Stimulated activated CD4-positive, alpha-beta T cell treated with anti-CD3 and anti-CD28 coated beads, TNF-alpha, amount 100 ng/mL, for 1 hour (primary cell): ENCODE measurements at places on chromosomes 11 and 22.

DNA sequence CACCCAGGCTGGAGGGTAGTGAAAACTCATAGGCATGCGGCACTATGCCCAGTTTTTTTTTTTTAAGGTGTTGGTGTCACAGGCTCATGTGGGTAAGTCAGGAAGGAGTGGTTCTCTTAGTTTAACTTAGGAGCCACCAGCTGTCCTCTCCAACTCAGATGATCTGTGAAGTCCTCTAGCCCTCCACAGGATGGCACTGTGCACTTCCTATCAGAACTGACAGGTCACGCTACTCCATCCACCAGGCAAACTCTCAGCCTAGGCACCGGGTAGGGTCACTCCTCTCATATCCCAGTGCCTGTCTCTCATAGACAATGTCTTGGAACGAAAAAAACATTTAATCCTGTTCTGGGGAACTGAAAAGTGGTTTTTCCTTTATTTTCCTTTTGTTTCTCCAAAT lies 16.5 kb downstream of the NAP1L4 start:
- DNase-seq: no peak

DNA sequence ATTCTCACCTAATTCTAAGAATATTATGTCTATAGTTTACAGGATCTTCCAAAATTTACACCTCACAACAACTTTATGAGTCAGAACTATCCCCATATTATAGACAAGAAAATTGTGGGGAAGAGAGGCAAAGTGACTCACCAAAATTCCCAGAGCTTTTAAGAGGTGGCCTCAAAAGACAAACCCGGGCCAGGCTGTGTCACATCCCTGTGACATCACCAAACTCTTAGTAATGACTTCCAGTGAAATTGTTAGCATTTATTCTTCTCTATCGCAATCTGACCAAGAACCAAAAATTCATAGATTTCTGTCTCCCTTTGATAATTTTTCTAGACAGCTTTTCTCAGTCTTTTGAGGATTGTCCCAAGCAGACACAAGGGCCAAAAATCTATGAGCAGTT lies 134.3 kb downstream of the SNX19 start:
- no peak for DNase-seq

DNA sequence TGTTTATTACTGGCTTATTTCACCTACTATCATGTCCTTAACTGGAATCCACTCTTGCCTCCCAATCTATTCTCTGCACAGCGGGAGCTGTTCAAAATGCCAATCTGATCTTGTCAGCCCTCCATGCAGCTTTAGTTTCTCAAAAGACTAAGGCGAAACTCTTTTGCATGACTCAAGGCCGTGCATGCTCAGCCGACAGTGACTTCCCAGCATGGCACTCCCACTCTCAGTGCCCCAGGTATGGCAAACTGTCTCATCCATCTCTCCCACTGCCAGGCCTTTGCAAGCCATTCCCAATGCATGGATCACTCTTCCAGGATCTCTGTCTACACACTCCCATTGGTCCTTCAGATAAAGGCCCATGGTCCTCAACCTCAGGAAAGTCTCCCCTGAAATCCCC lies 245.9 kb downstream of the LARGE1 start:
- no peak for DNase-seq

GRCh38 chr11:45073685-45074141 lies 72.7 kb upstream of the PRDM11 start:
- DNase-seq: no peak

DNA sequence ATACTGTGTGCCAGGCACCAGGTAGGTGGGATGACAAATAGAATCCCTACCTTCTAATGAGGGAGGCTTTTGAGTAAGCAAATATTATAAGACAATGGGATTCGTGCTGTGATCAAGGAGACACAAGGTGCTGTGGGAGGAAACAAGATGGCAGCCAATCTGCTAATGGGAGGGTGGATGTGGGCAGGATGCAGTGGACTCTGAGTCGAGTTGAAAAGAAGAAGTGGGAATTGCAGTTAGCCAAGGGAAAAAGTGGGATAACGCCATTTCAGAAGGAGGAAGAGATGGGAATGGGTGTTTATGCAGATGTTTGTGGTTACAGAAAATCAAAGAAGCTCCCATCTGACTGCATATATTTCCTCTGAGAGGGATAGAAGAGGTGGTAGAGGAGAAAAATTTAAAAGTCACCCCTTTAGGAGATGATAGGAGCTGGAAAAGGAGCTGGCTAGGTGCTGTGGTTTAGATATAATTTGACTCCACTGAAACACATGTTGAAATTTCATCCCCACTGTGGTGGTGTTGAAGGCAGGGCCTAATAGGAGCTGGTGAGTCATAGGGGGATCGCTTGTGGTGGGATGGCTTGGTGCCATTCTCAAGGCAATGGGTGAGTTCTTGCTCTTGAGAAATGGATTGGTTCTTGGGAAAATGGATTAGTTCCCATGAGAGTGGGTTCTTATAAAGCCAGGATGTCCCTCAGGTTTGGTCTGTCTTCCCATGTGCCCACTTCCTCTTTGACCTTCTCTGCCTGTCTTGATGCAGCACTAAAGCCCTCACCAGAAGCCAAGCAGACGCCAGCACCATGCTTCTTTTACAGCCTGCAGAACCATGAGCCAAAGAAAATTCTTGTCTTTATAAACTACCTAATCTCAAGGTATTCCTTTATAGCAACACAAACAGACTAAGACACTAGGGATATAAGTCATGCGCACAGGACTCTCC lies 30.0 kb upstream of the POU2AF1 start:
- DNase-seq: no peak

- no peak for DNase-seq
Observed at GRCh38 chr11:48216510-48216909, at the start of gene OR4B1. TSS of gene OR4B1 (plus strand) at chr11:48216810. CDS start at chr11:48216810, 0 bp downstream.

- DNase-seq: no peak
Observed at GRCh38 chr11:134665571-134666270, 253.7 kb upstream of the B3GAT1 start.

DNA sequence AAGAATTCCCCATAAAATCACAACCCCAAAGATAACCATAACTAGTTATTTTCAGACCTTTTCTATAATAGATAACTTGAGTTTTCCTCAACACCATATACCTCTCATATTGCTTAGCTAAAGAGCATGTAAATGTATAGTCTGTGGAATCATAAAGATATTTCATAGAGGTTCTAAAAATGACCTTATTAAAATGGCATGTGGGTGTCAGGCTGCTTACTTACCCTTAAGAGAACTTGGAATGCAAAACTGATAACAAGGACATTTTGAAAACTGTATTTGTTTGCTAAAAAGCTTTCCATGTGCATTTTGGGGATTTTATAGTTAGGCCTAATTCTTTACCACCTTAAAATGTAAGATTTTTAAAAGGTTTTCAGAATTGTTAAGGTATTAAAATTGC lies 4.7 kb downstream of the SIK2 start:
- DNase-seq: no peak

- DNase-seq: no peak
Observed at GRCh38 chr11:3101921-3102640, 44.9 kb upstream of the CARS1 start.

- DNase-seq: no peak
Observed at GRCh38 chr11:3796346-3796745, 1.0 kb downstream of the NUP98 start.

DNA sequence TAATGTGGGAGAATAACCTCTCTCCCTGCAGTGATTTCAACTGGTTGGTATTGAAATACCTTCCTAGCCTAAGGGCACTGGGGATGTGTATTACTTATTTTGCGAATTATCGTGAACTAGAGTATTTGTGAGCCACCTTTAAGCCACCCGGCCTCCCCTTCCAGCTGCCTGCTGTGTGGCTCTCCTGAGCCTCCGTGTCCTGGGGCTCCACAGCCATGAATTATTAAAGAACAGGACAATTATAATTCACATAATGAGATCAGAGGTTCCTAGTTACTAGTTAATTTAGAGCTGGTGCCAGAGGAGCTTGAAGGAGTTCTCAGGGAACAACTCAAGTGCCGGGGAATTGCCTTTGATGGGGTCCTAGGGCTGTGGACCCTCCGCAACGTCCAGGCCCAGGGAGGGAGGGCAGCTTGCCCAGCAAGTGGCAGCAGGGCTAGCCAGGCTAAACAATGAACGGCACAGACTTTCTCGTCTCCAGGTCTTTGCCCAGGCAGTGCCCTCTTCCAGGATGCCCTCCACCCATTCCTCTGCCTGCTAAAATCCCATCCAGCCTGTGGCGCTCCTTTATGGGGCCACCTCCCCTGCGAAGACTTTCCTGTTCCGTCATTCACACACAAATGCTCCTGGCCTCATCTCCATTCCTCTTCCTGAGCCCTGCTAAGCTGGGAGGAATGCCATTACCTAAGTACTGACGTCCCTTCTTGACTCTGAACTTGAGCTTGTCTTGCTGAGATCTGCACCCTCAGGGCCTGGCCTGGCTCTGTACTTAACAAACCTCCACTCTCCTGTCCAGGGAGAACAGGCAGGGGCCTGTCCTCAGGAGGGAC lies 91.5 kb downstream of the RTL6 start:
- DNase-seq: no peak

DNA sequence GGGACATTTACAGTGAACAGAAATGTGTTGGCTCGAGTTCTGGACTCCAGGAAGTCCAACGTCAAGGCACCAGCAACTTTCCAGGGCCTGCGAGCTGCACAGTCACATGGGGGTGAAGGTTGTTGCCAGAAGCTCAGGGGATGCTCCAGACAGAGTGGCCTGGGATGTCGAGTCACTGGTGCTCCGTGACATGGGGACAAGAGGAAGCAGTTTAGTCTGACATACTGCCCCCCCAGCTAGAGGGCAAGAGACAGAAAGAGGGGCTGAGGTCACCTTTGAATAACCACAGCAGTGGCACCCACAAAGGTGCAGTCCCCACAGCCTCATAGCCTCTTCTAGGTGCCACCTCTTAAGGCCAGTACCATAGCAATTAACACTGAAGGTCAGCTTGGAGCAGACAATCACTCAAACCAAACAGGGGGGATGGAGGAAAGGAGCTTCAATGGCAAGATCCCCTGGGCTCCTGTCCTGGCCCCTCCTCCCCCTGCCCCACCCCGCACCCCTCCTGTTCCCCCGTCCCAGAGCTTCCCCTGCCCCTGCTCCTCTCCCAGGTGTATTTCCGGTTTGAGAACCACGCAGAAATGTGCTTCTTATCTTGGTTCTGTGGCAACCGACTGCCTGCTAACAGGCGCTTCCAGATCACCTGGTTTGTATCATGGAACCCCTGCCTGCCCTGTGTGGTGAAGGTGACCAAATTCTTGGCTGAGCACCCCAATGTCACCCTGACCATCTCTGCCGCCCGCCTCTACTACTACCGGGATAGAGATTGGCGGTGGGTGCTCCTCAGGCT lies 3.8 kb downstream of the APOBEC3D start:
- DNase-seq: no peak

GRCh38 chr11:134230339-134230738 lies 5.9 kb downstream of the VPS26B start:
- DNase-seq: no peak

DNA sequence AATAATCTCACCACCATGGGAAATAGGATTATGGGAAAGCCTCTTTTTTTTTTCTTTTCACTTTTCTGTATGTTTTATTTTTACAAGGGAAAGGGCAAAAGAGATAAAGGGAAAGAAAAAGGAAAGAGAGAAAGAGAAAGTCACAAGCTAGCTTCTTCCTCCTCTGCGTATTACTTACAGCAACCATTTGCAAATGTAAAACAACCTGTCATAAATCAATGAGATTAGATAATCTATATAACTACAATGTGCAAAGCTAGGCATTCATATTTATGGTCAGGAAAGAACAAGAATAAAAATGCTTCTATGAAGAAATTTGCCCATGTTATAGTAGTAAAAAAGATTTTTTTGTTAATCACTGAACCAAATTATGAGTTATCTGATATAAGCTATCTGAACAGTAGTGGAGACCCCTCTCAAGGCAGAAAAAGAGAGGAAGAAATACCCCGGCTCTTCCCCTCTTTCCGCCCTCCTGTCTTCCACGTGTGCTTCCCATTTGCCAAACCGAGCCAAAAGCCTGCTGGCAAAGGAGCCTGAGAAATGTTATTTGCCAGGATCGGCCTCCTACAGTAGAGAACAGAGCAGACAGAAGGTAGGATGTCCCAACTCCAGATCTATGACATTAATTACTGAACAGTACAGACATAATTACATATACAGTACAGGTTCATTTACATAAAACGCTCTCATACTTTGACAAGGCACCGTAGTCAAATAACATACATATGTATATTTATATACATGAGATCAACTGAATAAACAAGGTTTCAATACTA lies 50.2 kb downstream of the ARHGAP32 start:
- DNase-seq: no peak

DNA sequence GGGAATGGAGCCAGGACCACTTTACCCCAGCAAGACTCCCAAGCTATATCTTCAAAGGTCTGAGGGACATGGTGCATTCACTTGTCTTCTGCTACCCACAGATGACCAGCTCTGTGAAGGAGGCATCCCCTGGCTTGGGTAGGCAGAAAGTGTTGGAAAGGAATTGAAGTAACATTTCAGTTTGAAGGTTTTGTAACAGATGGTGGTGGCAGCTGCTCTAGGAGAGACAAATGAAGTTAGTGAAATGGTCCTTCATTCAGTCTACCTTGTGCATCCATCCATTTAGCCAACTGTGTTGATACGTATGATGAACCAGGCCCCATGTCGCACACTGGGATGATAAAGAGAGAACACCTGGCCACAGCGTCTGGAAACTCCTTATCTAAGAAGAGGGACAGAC lies 140.5 kb downstream of the COMMD9 start:
- no peak for DNase-seq

DNA sequence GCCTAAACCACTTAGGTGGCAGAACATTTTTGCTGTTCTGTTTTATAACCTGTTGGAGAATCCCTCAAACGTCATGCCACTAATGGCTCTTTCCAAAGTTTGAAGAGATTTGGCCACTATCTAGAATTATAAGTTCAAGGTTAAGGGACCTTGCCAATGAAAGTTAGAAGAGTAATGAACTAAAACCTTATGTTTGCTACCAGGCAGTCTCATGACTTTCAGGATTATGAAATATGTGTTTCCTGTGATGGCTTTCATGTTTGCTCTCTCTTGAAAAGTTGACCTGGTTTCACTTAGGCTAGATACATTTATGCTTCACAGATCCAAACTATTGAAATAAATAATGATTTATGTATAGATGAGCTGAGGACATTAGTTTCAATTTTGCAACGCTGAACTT lies 340.0 kb downstream of the LRRC4C start:
- no peak for DNase-seq

- no peak for DNase-seq
Observed at GRCh38 chr11:128717516-128717915, 23.6 kb downstream of the FLI1 start.

GRCh38 chr11:90855531-90855930 lies 632.7 kb upstream of the CHORDC1 start:
- DNase-seq: no peak

DNA sequence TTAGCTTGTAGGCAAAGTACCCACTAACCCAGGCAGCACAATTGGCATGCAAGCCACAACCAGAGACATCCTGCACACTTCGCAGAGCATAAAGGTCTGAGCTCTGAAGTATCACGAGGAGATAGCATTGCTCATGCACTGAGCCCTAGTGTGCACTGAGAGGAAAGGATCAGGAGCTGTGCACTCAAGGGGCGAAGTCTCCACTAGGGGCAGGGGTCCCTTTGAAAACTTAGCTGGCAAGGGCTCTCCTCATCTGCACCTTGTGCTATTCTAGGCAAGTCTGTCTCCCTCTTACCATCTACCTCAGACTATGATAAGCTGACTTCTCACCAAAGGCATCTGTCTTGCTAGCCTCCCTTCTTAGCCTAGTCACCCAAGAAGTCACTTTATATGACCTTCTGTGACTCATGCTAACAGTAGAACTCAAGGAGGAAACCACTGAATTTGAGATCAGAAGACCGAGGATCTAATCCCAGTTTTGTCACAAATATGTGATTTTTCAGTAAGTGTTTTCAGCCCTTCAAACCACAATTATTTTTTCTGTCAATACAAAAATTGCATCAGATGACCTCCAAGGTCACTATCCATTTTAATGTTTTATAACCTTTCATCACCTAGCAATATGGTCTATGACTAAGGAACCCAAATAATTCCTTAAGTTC lies 1078.0 kb downstream of the NTM start:
- no peak for DNase-seq
